ENCODE measurements at places on chromosomes 4 and X.

GRCh38 chr4:27775156-27775555 lies 914.5 kb downstream of the STIM2 start:
- DNase-seq: no peak

DNA sequence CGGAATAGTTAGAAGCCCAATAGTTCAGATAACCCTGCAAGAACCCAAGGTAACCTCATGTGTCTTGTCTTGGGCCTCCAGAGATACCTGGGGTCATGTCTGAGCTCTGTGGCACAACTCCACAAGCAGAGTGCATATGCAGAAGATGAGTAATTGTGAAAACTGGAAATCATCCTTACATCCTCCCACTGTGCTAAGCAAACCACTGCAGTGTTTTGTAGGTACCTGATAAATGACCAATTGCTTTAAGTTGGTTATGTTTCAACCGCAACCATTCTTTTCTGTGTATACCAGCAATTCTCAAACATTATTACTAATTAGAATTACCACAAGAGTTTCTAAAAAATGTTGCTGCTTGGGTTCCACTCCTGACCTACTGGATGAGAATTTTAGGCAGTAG lies 73.2 kb downstream of the CBLL2 start:
- DNase-seq: no peak

DNA sequence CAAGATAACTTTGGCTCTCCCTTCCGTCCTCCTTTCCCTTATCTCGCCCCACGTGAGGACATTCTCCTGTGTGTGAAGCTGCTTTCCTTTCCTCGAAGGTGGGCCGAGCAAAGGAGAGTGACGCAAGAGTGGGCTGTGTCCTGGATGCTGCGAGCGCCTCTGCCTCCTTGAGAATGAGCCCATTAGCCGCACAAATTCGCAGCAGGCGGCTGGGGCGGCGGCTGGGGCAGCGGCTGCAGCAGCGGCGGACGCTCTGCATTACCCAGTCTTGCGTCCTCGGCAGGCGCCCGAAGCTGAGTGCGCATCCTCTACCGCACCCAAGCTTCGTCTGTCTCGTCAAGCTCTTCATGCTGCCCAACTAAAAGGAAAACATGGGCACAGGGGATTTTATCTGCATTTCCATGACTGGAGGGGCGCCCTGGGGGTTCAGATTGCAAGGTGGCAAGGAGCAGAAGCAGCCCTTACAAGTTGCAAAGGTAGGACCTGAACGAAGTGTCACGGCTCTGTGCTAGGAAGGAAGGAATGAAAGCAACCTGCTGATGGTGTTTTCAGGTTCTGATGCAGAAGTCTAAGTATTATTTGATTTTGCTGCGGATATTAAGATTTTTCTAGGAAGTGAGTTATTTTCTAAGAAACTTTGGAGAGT lies at the start of gene SYNPO2:
Gene SYNPO2 (plus strand): TSS at position 189 of the 646 bp plus-strand sequence. CDS start 183 bp downstream, at position 372.
- DNase-seq: peak; percentile 61

DNA sequence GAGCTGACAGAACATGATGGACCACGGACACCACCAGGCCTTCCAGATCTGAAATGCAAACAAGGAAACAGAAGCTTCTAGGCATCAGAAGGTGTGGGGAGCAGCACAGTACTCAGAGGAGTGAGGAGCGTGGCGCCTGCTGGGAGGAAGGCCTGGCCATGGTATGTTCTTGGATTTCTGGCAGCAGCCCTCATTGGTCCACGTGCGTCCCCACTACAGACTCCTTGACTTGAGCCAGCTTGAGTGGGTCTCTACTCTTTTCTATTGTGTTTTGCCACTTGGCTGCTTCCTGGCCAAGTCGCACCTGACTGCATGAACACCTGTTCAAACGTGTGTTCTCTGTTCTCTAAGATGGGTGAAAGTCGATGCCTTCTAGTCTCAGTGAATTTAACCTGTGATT lies 18.0 kb downstream of the ZNF275 start:
- DNase-seq: no peak

DNA sequence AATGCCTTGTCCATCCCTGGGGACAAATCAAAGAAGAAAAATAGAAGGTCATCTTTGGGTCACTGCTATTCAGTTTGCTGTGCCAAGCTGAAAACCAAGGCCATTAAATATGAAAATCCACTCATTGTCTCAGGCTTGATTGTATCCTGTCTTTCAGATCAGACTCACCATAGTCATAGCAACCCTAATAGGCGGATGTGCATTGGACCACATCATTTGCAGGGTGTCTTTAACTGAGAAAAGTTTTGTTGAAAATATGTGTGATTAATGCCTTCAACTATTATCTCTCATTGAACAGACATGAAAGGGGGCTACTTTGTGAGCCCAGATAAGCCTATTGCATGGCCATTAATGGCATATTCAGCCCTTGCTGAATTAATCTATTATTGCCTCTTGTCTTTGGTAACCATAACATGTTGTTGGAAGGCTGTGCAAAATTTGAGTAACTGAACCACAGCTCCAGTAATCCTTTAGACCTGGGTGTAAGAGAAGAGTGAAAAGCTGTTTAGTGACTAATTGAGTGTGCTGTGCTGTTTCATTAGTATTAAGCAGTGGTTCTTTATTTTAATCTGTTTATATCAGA lies 453.6 kb upstream of the EPHA5 start:
- no peak for DNase-seq

DNA sequence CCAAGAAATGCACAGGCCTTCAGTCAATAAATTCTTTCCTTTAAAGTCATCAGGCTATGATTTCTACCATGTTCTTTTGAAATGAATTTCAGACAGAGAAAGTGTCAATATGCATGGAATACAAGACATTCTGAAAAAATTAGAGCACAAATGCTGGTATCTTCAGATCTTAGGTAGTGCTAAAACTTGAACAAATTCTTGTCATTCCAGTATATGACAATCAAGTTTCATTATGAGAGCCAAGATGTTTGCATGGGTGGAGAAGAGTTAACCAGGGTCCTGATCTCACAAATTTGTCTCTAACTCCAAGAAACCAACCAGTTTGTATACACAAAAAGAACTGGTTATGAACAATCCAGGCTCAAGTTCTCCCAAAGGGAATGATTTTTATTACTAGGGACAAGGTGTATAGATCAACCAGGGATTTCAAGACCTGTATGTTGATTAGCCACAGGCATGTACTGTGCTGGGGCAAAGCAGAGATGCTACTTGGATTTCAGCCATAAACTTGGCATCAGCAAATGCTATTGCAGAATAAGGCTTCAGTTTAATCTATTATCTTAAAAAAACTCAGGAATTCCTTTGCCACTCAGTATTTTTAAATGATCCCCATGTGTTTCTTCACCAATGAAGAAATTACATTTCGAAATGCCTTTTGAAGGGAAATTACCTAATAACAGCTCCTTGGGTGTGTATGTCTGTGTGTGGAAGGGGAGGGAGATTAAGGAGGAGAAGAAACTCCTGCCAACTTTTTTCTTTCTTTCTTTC lies 69.7 kb downstream of the FANCB start:
- no peak for DNase-seq

- no peak for DNase-seq
Observed at GRCh38 chr4:101458914-101459313, 111.6 kb upstream of the PPP3CA start.

DNA sequence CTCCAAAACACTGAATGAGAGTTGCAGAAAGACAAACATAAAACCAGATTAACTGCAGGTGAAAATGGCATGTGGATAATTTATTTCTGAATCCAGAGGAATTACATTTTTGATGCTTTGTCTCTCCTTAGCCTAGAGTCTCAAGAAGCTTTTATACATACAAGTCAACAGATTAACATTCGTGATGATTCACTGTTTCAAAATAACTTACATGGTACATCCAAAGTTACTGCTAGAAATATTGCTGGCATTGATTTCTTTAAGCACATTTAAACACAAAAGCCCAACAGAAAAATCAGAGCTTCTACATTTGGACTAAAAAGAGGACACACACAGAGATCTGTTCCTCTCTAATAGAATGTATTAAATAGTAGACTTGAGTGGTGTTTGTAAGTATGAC lies 105.6 kb downstream of the AMELX start:
- DNase-seq: no peak

GRCh38 chrX:114964374-114964773 lies 53.0 kb downstream of the IL13RA2 start:
- DNase-seq: no peak

GRCh38 chr4:154312246-154312645 lies 179.4 kb downstream of the DCHS2 start:
- DNase-seq: no peak

DNA sequence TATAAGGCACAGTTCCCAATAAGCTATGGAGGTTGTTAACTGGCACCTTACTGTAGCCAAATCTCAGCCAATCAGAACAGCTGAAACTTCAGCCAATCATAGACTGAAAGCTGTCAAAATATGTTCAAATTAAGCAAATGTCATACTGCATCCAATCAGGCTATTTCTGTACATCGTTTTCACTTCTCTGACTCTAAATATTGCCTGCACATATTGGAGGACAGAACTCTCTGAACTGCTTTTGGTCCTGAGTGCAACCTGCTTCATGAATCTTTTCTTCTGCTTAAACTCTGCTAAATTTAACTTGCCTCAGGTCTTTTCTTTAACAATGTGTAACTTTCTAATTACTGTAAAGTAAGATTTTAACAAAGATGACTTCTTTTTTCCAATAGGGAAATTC lies 1198.9 kb upstream of the PCDH7 start:
- no peak for DNase-seq

DNA sequence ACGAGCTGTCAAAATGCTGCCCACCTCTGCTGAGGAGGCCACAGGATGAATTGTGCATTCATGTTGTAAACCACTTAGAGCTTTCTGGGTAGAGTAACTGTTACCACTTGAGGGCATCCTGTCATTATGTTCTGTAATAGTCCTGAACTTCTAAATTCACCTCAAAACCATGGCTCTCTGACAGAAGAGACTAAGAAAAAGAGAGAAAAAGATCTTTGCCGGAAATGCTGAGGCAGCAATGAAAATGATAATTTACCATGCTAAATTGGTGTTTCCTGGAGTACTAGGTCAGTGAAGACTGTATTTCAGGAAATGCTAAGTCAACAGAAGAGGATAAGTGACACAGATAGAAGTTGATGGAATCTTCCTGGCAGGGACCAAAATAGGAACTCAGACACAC lies 942.3 kb upstream of the SLIT2 start:
- DNase-seq: no peak

GRCh38 chr4:76931576-76932276 lies 17.8 kb upstream of the SEPTIN11 start:
- DNase-seq: no peak

DNA sequence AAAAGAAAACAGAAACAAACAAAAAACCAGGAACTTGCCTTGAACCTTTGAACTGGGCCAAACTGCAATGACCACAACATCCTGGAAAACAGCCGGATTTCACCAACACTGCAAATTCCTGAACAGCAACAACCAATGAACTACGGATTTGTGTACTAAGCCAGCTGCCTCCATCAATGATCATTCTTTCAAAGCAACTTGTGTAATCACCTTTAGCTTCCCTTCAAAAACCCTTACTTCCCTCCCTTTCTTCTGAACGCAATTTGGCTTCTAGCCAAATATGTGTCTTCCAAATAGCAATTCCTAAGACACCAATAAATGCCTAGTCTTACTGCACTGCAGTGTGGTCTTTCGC lies 98.5 kb upstream of the FAM47C start:
- DNase-seq: no peak

- DNase-seq: no peak
Observed at GRCh38 chrX:71941145-71941544, 30.5 kb downstream of the NHSL2 start.

- DNase-seq: no peak
Observed at GRCh38 chrX:20333672-20334071, 67.0 kb upstream of the RPS6KA3 start.

DNA sequence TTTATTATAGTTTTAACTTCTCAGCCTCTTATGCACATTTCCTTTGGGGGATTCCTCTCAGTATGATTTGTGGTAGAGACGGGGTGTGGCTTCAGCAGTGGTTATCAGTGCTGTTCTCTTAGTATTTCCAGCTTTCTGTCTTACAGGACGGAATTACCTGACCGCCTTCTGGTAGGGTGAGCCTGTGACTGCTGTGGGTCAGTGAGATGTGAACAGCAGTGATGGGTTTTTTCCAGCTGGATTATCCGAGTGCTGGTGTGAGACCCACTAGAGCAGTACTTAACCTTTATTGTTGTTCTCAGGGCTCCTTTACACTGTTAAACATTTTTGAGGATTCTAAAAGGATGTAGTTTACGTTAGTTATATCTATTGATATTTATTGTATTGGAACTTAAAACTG lies 135.2 kb downstream of the SLIT2 start:
- DNase-seq: no peak

DNA sequence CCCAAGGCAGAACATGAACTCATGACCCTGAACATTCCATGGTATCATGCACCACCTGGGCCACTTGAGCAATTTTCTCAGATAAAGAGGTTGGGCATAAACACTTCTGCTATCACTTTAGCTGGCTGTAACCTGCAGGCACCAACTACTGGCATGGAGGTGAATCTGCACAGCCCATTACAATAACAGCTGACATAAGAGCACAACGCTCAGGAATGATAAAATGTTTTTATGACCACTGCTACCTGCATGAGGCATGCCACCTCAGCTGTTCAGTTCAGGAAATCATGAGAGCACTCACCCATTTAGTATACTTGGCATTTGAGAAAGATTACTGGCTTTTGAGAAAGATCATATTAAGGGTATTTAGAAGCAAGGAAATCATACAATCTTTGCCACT lies 85.7 kb upstream of the SPIN4 start:
- no peak for DNase-seq

DNA sequence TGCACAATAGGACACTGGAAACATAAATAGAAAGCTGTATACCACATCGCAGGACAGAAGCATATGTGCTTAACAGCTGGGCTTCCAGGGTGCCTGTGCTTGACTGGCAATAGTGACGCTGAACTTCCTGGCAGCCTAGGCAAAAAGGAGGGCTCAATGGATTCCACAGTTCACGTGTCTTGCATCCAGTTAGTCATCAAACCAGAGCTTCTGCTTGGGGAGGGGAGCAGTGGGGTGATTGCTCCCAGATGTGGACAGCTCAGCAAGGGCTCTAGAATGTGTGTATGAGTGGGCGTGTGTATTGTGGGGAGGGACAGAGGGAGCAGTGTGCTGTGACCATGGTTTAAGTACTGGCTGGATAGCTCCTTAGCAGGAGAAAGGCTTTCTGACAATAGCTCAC lies 2.3 kb downstream of the PRRG3 start:
- no peak for DNase-seq
